AG08395 (cell line): ENCODE measurements at places on chromosomes 2 and 18.

- DNase-seq = no peak
Measured at GRCh38 chr18:79355433-79356335, 40.0 kb upstream of the NFATC1 start.

GRCh38 chr2:159427048-159427447, 140.5 kb upstream of the WDSUB1 start:
- DNase-seq = no peak

- DNase-seq = no peak
Measured at GRCh38 chr2:1884933-1885580, 140.7 kb upstream of the PXDN start.

- no peak for DNase-seq
Measured at GRCh38 chr2:63261137-63261621, 210.5 kb downstream of the OTX1 start.

- no peak for DNase-seq
Measured at GRCh38 chr2:224630659-224631550, 45.7 kb upstream of the CUL3 start.

GRCh38 chr2:230205034-230205433, 14.8 kb downstream of the SP110 start:
- no peak for DNase-seq

- peak; percentile 14 for DNase-seq
Measured at GRCh38 chr2:222915092-222915957, 54.5 kb downstream of the ACSL3 start.

GRCh38 chr2:32711219-32711618, 83.4 kb downstream of the TTC27 start:
- peak; percentile 19 for DNase-seq

DNA sequence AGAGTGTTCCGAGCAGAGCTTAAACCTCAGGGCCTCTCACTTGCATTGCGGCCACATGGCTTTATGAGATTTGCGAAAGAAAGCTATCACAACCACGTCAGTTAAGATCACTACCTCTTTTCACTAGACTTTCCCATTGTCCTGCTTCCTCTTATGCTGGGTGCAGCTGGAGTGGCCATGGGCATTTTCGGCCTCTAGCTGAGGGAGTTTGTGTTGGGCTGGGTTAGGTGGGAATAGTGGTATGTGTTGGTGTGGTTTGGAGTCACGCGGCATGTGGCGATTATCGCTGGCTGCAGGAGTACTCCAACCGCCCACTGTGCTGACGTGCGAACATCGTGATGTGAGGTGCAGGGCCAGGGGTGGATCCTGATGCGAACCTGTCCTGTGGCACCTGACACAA, 27.1 kb downstream of the RALB start:
- no peak for DNase-seq

GRCh38 chr2:106061611-106062349, 132.3 kb downstream of the UXS1 start:
- DNase-seq = no peak

GRCh38 chr18:74895686-74896085, 298.0 kb downstream of the ZNF407 start:
- peak; percentile 4 for DNase-seq

- no peak for DNase-seq
Measured at GRCh38 chr2:120261387-120262006, 8.8 kb downstream of the RALB start.

DNA sequence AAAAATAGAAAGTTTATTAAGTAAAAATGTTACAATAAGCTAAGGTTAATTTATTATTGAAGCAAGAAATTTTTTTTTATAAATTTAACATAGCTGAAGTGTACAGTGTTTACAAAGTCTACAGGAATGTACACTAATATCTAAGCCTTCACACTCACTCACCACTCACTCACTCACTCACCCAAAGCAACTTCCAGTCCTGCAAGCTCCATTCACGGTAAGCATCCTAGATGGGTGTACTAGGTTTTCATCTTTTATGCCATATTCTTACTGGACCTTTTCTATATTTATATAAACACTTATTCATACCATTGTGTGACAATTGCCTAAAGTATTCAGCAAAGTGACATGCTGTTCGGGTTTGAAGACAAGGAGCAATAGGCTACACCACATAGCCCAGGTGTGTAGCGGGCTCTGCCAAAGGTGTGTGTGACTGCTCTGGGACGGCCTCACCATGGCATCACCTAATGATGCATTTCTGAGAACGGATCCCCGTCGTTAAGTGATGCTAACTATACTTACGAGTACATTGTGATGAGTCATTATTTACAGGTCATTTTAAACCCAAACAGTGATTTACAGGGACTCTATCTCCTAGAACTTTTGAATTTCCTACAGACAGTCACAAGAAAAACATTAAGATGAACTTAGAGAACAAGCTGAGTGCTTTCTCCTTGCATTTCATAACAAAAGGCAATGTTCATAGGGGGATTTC, 76.3 kb upstream of the ID2 start:
- DNase-seq = no peak

- peak; percentile 93 for DNase-seq
Measured at GRCh38 chr18:23586249-23587196, at the start of gene NPC1. Gene NPC1, minus strand, starts transcription at chr18:23586506. Its CDS starts 163 bp downstream, at chr18:23586343.

- peak; percentile 90 for DNase-seq
Measured at GRCh38 chr2:46082531-46083485, 214.4 kb upstream of the EPAS1 start.

- DNase-seq = peak; percentile 15
Measured at GRCh38 chr2:128808462-128809258, 490.0 kb upstream of the HS6ST1 start.

- DNase-seq = no peak
Measured at GRCh38 chr2:174617718-174618117, 20.1 kb upstream of the WIPF1 start.

DNA sequence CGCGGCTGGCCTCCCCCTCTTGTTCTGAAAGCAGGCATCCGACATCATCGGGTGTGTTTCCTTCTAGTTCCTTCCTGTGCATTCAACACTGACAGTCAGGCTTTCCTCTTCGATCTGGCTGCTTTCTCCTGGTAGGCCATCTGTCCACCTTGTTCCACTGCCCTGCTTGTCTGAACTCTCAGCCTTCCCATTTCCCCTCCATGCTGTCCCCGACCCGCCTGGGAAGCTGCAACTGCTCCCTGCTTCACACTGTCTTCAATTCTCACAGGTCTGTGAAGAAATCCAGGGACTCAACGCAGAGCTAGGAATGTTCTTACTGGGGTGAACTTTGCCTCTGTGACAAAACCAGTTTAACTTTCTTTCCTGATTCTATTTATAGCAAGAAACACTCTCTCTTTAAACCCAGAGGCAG, 43.0 kb downstream of the KIF3C start:
- DNase-seq = no peak

- DNase-seq = no peak
Measured at GRCh38 chr2:80643598-80643997, 339.0 kb upstream of the LRRTM1 start.

DNA sequence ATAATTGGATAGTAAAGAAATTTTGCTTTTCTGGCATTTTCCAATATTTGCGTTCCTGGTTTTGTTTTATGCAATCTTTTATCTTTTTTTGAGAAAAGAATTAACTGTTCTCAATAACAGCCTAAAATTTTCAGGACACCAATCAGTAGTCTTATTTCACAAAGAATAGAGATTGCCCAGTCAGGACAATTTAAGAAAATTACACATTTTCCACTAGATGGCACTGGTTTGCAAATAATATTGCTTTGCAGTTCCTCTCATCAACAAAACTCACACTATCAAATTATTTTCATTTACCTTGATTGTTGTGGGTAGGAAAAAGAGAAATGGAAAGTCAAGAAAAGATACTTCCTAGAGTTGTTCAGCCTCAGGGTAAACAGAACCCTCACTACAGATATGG, 2.4 kb upstream of the RBM45 start:
- DNase-seq = peak; percentile 55

DNA sequence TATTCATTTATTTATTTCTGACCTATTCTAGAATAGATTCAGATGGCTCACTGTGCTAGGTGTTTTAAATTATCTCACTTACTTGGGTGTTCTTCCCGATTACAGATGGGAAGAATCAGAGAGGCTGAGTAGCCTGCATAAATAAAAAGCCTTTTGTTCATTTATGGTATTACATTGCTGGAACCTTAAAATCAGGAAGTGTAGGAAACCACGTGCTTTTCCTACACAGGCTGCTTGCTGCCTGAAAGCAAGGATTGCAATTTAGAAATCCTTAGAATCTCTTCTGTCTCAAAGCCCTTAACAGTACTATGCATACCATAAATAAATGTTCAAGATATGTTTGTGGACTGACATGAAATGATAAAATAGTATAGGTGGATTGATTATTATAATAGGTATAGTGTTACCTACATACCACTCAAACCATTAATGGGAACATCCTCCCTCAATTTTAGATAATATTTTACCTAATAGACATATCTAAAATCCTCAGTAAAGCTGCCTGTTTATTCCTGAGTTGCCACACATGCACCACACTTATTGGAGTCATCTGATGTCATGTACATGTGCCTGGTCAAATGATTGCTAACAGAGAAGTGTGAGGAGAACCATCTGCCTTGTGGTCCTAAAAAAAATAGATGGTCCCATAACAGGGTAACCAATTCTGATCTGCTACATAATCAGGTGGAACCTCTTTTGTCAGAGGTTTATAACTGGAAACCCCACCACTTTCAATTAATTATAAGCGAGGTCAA, 73.5 kb upstream of the C2orf15 start:
- DNase-seq = no peak

DNA sequence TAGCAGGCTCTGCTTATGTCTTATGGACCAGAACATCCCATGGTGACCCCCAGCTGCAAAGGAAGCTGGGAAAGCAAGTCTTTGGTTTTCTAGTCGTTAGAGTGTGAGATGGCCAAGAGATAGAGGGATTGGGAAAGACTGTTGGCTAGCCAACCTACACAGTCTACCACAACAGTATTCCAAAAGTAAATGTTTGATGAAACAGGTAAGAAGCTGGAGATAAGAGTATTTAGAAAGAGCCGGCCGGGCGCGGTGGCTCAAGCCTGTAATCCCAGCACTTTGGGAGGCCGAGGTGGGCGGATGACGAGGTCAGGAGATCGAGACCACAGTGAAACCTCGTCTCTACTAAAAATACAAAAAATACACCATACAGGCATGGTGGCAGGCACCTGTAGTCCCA, 124.4 kb downstream of the GALNT1 start:
- no peak for DNase-seq

GRCh38 chr2:128441341-128442052, 122.8 kb upstream of the HS6ST1 start:
- no peak for DNase-seq

- DNase-seq = peak; percentile 74
Measured at GRCh38 chr2:164388511-164388910, 232.8 kb downstream of the GRB14 start.

GRCh38 chr18:22174341-22175145, 5.2 kb downstream of the GATA6 start:
- no peak for DNase-seq

- peak; percentile 38 for DNase-seq
Measured at GRCh38 chr2:95374921-95375471, 27.5 kb upstream of the FAHD2A start.

DNA sequence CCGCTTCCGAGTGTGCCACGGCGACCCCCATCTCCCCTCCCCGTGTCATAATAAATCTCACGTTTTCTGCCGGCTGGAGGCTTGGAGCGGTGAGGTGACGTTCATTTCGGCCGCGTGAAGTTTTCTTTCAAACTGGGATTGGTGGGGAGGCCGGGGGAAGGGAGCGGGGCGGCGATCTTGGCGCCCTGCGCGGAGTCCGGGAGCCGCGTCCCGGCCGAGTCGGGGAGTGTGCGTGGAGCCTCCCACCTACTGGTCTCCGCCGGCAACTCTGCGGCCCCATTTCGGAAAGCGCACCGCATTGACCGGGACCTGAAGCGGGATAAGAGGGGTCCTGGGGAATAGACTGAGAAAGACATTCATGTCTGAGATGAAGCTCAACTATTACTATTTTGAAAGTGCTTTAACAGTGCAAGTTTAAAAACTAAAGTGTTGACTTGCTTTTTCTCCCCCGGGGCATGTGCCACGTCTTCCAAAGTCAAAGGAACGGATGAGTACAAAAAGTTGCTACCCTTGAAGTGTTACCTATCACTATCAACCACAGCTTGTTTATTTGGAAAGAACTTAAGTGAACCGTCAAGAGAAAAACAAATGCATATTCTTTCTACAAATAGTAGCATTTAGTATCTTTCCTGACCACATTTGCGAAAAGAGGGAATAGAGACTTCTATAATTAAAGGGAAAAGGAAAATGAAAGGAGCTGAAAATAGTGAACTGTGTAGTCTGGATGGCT, 818 bp upstream of the IKZF2 start:
- DNase-seq = peak; percentile 69

DNA sequence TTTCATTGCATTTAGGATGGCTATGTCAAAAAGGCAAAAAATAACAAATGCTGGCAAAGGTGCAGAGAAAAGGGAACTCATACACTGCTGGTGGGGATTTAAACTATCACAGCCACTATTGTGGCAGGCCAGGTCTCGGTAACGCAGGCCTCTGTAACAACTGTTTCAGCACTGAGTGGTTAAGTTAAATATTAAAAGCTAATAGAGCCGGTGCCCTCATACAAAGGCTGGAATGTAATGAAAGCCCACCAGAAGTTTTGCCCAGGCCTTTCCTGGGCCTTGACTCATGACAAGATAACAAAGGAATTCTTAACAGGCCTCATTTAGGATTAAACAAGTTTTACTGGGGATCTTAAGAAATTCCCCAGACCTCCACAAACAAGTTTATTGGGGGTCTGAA, 10.7 kb downstream of the MERTK start:
- no peak for DNase-seq

- no peak for DNase-seq
Measured at GRCh38 chr18:62360805-62361204, 35.7 kb downstream of the TNFRSF11A start.

DNA sequence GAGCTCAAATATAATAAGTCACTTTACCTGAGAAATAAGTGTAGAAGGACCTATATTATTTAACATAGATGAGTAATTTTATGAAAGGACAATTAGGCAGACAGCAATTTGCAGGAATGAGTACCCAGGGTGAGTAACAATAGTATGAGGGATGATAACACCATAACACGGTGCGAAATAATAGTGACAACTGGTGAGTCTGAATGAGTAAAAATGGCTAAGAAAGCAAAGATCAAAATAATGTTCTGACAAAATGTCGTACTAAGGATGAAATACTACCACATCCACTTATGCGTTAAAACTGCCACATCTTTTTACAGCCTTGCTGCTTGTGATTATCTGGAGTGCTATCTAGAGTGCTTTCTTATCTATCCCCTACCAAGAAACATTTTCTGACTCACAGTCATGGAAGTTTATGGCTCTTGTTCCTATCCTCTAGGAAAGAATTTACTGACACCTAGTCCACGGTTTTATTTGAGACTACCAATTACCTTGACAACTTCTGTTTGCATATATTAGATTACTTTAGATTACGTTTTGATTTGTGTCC, 929.7 kb downstream of the LRP1B start:
- DNase-seq = no peak

DNA sequence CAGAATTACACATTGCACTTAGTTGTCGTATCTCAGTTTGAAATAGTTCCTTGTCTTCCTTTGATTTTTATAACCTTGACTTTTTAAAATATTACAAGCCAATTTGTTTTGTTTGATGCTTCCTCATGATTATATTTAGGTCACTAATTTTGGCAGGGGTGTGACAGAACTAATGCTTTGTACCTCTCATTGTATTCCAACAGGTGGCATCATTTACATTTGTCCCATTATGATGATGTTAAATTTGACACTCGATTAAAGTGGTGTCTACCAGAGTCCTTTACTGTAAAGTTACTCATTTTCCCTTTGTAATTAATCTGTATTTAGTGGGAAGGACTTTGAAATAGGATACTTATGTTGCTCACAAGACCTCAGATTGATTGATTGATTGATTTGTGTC, 21.5 kb upstream of the MFSD2B start:
- DNase-seq = peak; percentile 43

- DNase-seq = no peak
Measured at GRCh38 chr2:168426861-168427260, 29.2 kb upstream of the CERS6 start.

GRCh38 chr2:26396734-26397298, 4.9 kb upstream of the DRC1 start:
- DNase-seq = no peak
